ENCODE measurements at places on chromosomes 7 and 10.

GRCh38 chr10:101097881-101098280 lies 33.2 kb upstream of the TLX1 start:
- DNase-seq, result no peak

GRCh38 chr7:3089493-3089892 lies 45.8 kb upstream of the CARD11 start:
- no peak for DNase-seq

GRCh38 chr10:5530412-5530806 lies 5.6 kb downstream of the CALML3 start:
- DNase-seq, result no peak

GRCh38 chr10:82037076-82037475 lies 162.1 kb downstream of the NRG3 start:
- DNase-seq, result no peak

- DNase-seq, result no peak
These were observed 190.9 kb downstream of the BMPER start for GRCh38 chr7:34096198-34096651.

- DNase-seq, result no peak
These were observed 108.6 kb downstream of the CACNA2D1 start for GRCh38 chr7:82335001-82335400.

DNA sequence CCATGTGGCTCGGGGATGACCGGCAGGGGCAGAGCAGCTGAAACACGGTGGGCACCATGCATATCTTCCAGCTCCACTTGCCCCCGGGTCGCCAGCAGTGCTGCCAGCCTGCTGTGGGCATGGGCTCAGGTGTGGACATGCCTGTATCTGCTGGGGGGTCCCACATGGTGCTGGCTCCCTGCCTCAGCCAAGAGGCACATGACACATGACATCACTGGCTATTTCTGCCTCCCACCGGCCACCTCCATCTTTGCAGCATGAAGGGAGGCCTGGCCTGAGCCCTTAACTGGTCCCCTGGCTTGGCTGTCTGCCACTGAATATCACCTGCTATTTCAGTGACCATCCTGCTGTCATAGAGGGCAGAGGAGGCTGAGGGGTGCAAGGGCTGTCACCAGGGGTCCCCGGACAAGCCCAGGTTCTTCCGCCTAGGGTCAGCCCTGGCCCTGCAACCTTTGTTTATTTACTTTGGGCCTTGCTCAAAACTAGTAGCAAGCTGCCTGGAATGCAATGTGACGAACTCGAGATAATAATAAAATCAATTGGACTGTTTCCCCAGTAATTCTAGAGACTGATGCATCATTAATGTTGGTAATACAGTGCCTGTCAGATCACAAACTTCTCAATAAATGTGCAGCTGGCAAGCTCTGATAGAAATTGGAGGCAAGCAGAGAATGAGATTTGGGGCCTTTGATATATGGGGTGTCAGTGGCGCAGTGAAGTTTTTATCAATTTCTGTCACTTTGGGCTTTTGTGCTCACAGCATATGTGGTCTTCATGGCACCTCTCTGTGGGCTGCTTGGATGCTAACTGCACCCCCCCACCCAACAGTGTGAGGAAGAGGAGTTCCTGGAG lies 28.5 kb downstream of the ZMIZ1 start:
- no peak for DNase-seq

- DNase-seq, result no peak
These were observed 184.7 kb downstream of the VTI1A start for GRCh38 chr10:112631501-112632400.

GRCh38 chr7:95295397-95295796 lies 28.9 kb downstream of the PON1 start:
- no peak for DNase-seq

DNA sequence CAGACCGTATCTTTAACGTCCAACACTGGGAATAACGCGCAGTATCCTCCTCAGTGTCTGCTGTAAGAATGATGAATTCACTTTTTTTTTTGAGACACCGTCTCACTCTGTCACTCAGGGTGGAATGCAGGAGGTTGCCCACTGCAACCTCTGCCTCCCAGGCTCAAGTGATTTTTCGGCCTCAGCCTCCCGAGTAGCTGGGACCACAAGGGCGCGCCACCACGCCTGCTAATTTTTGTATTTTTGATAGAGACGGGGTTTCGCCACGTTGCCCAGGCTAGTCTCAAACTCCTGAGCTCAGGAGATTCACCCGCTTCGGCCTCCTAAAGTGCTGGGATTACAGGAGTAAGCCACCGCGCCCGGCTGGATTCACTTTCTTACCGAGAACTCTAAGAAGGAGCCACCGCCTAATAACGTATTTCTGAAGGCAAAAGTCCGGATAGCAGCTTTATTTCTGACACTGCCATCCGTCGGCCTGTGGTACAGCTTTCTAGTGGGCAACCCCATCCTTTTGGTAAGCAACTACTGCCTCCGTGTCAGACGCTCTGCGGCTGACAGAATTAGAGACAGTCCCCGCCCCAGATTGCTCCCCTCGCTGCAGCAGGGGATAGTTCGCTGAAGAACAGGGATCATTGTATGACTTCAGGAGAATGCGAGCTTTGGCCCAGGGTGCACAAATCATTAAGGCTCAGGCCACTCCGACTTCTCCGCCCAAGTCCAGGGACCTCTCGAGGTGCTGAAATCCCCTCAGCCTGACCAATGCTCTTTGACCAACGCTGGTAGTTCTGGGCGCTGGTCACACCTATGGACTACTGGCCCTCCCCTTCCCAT lies 662 bp downstream of the POLR3A start:
- DNase-seq, result no peak

- DNase-seq, result no peak
These were observed 32.8 kb downstream of the UBTD1 start for GRCh38 chr10:97531401-97531986.

- no peak for DNase-seq
These were observed 164.6 kb upstream of the SH2B2 start for GRCh38 chr7:102122026-102122425.

- no peak for DNase-seq
These were observed 210.8 kb upstream of the TMEM196 start for GRCh38 chr7:19984231-19984632.

GRCh38 chr7:82859106-82859850 lies 303.4 kb downstream of the PCLO start:
- no peak for DNase-seq

DNA sequence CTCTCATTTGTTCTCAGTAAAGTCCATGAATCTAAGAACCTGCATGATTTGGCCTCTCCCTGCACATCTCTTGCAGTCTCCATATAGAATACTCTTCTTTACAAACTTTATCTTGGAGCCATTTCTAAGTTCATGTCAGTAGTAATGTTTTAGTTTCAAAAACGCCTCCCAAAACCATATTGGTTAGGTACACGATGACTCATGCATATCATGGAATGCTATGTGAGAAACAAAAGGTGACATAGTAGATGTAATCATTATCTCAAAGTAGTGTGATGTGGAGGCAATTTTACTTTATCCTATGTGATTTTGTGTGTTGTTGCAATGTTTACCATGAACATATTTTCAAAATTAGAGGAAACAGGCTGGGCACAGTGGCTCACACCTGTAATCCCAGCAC lies 520.7 kb downstream of the KCNMA1 start:
- DNase-seq, result no peak

DNA sequence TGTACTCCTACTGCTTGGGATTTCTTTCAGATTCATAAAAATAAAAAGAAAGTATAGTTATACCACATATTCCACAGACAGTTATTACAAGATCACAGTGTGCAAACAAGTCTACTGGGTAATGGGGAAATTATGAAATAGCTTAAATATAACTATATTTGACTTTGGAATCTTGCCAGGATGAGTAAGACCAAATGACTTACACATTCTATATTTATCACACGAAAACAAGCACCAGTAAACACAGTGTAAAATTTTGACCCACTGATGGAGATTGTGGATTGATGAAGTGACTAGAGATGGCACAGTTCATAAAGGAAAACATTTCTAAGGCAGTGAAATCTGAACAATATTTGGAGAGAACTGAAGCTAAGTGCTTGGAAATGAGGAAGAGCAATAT lies 339.7 kb downstream of the THSD7A start:
- DNase-seq, result no peak

DNA sequence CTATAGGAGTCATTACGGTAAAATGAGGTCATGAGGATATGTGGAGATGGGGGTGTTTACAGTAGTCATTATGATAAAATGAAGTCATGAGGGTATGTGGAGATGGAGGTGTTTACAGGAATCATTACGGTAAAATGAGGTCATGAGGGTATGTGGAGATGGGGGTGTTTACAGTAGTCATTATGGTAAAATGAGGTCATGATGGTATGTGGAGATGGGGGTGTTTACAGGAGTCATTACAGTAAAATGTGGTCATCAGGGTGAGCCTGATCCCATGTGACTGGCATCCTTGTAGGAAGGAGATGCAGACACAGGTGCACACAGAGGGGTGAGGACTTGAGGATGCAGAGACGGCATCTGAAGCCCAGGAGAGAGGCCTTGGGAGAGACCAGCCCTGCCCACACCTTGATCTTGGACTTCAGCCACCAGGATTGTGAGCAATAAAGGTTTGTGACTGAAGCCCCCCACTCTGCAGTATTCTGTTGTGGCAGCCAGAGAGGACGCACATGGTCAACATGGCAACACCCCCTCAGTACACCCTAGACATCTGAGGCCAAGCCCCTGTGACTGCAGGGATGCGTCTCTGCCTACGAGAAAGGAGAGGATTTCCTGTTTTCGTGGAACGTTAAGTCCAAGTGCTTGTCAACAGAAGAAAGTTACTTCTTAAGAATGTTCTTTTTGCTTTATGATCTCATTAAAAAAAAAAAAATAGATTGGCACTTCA lies 544.4 kb downstream of the DNAJB6 start:
- no peak for DNase-seq

GRCh38 chr7:150307904-150308303 lies 15.3 kb upstream of the LRRC61 start:
- no peak for DNase-seq
